T-helper 17 cell (primary cell): ENCODE measurements at places on chromosomes 5 and 9. TPM values are rescaled to one million over a fixed set of nuclear protein-coding genes. Genes with fewer than 3 reads are reported as not detected.

GRCh38 chr5:74409712-74410111 is 230.8 kb downstream of the ENC1 start:
- no peak for DNase-seq

- no peak for DNase-seq
Measured at GRCh38 chr5:151071848-151072629, 8.8 kb downstream of the TNIP1 start.

DNA sequence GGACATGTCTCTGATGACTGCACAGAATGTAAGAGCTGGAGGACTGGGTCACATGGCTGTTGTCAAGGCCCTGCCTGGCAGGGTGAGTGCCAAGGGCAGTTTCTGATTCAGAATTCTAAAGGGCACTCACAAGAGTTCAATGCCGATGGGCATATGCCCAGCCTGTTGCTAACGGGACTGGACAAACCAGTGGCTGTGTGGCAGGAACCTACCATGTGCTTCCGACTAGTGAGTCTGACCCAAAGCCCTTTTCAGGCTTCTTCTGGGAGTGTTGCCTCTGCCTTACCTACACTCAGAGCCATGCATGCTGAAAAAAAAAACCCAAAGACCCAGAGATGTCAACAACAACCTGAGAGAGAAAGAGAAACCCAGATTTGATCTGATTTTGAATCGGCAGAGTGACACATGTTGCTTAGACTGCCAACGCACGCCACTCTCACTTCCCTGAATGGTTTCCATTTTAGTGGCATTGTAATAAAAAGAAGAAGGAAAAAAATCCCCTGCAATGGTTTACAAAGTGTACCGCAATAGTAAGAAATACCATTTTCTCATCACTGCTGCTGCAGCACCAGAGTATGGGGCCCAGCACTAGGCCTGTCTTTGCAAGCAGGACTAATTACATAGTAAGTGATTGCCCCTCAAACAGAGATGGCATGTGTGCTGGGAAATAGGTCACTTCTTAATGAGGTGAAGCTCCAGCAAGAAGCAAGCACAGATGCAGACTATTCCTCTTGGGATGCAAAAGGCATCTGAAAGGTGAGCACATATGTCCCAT is 194.3 kb downstream of the PALM2AKAP2 start:
- DNase-seq, result no peak

GRCh38 chr5:140224658-140225057 is 49.7 kb downstream of the CYSTM1 start:
- no peak for DNase-seq

DNA sequence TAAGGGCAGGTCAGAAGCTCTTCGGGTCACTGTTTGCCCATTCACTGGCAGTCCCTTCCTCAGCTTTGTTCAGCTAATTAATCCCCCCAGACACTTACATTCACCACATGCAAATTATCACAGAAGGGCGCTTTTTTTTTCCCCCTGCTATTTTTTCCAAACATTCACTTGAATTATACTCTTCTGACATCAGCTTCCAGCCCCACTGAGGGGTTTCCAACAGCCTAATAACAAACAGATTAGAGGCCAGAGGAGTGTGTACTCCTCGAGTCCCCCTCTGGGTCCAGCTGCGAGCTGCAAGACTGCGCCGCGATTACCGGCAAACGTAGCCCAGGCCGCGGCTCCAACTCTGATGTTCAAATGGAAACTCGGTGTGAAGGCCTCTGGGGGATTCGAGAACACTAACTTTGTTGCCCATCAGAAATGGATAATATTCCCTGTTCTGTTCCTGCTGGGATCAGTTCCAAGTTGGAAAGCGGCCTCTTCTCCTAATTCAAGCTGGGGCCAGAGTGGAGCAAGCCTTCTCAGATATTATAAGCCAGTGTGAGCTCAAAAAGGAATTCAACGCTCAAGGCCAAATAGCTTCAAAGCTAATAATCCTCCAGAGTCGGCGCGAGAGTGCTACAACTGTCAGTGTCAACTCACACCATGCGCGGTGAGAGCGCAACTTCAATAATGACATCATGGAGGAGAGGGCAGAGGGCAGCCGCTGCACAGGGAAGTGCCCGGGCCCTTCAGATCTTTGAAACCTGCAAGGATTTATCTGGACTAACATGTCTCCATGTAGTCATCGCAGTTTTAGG is 560.8 kb downstream of the BNC2 start:
- DNase-seq, result no peak

DNA sequence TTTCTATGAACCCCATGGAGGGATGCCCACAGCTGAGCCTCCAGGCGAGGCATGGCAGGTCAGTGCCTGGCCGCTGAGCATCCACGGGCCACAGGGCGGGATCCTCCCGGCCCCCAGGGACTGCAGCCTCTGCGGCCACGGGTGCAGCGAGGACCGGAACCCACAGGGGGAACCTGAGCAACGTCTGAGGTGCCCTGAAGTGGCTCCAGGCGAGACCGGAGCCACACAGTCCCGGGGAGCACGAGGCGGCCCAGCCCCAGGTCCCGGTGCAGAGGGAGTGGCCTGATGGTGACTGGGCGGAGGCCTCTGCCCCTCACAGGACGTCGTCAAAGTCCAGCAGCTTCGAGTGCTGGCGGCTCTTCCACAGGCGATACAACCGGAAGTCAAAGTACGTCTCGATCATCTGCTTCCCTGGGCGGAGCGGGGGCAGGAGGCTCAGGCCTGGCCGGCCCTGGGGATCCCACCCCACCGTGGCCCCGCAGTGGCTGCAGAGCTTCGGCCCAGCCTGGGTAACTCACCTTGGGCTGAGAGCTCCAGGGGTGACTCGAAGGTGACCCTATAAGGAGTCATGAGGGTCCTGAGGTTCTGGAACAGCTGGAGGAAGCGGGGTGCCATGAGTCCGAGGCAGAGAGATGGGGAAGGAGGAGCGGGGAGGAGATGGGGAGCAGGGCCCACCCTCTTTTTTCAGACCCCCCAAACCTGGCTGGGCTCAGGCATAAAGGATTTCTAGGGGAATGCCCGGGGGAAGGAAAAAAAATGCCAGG is 8.1 kb upstream of the ENTPD8 start:
- DNase-seq, result no peak

Gene SPINK1
- not detected for total RNA-seq

- no peak for DNase-seq
Measured at GRCh38 chr5:58360794-58361193, 99.1 kb downstream of the PLK2 start.

DNA sequence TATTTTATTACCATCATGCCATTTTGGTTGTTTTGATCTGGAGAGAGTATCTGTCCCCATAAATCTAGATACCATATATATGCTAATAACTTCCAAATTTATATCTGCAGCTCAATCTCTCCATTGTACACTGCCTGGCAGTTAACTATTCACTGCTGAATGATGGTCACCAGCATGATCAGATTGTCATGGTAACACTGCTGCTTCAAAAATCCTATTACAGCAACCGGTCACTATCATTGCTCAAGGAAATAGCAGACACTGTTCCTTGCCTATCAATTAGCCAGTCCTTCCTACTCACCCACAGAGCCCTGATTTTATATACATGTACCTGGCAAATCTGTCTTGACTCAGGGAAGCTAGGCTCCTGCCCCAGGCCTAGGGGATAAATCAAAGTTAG is 11.5 kb downstream of the REEP5 start:
- no peak for DNase-seq

DNA sequence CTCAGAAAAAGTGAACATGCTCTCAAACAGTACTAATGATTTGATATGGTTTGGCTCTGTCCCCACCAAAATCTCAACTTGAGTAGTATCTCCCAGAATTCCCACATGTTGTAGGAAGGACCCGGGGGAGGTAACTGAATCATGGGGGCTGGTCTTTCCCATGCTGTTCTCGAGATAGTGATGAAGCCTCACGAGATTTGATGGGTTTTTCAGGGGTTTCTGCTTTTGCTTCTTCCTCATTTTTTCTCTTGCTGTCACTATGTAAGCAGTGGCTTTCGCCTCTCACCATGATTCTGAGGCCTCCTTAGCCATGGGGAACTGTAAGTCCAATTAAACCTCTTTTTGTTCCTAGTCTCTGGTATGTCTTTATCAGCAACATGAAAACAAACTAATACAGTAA is 401.3 kb downstream of the BNC2 start:
- DNase-seq, result no peak

- DNase-seq, result no peak
Measured at GRCh38 chr9:20526500-20527319, 95.6 kb downstream of the MLLT3 start.

DNA sequence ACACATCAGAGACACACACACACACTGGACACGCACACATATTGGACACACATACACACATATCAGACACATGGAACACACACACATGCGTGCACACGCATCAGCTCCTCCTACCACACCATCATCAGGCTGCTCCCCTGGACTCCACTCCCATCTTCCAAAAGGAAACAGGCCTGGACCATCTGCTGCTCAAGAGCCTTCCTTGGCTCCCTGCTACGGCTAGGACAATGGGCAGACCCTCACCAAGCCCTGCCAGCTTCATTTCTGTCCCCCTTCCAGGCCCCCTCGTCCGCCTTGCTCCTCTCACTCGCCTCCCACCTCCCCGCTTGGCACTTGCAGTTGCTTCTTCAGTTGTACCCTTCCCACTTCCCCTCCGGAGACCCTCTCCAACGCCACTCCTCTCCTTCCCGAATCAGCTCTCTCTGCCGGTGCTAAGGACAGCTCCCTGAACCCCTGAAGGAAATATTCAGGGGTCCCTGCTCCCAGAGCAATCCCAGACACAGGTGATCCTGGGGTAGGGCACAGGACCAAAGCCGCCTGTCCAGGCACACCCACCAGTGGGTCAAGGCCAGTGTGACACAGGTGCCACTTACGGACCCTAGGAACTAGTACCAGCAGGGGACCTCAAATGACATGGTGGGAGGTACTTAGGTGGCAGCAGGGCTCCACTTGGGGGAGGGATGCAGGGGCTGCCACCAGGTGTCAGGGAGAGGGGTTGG is 12.1 kb upstream of the LAMC3 start:
- no peak for DNase-seq

DNA sequence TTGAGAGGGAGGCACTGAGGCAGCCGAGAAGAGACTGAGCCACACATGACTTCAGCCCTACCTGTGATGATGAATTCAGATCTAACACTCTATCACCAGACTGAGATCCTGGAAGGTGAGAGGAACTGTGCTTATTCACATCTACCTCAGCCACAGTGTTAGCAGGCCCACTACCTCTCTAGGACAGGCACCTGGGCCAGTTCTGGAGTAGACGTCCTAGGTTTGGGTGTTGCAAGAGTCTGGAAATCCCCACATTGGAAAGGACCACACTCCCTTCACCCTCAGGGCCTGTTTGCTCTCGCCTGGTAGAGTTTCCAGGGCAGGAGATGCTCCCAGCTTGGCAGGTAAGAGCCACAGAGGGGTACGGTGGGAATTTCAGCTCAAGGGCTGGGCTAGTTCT is 113.8 kb upstream of the CCL21 start:
- DNase-seq, result no peak

DNA sequence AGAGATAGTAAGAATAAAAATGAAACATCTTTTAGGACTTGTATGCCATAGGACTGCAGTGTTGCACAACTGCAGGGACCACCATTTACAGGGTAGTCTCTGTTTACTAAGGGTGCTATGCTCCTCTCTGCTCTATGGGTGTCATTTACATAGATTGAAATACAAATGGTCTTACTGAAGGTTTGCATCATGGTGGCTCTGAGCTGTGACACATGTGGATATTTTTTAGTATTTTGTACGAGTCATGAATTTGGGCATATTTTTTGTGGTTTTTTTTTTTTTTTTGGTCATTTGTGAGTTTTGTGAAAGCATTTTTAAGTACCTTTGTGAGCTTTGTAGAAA is 47.4 kb downstream of the CSNK1G3 start:
- no peak for DNase-seq

Gene ORM2
- total RNA-seq, result not detected

DNA sequence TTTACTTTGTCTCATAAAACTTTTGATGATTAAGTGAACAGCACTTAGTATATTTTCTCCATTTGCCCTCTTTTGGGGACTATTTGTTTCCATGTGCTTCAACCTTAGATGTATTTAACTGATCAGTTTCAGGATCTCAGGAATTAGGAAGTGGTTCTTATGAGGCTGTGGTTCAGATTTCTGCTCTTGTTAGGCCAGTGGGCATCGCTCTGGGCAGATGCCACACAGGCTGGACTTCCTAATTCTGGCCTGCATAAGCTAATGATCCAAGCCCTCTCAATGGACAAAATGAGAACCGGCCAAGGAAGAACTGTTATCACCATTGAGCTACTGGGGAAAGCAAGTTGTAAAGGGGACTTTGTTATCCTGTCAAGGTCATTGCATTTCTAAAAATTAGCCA is 6.9 kb downstream of the ARHGAP26 start:
- DNase-seq, result no peak

Gene SHC3
- total RNA-seq, result not detected

DNA sequence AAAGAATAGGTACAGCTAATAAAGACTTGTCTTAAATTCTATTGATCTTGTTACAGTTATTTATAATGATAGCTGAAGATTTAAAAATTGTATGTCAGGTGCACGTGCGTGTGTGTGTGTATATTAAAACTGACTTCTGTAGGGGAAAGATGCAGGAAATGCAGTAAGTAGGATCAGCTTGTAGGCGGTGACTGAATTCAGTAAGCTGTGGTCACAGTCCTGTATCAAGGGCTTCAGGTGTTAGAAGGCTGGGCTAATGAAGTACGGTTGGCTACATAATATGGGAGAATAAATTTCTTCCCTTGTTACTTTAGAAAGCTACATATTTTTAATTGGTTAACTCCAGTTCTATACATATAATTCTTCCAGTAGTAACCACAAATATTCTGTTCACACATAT is 54.2 kb downstream of the LNPEP start:
- DNase-seq, result no peak

- no peak for DNase-seq
Measured at GRCh38 chr5:24767086-24767485, 122.3 kb upstream of the CDH10 start.

DNA sequence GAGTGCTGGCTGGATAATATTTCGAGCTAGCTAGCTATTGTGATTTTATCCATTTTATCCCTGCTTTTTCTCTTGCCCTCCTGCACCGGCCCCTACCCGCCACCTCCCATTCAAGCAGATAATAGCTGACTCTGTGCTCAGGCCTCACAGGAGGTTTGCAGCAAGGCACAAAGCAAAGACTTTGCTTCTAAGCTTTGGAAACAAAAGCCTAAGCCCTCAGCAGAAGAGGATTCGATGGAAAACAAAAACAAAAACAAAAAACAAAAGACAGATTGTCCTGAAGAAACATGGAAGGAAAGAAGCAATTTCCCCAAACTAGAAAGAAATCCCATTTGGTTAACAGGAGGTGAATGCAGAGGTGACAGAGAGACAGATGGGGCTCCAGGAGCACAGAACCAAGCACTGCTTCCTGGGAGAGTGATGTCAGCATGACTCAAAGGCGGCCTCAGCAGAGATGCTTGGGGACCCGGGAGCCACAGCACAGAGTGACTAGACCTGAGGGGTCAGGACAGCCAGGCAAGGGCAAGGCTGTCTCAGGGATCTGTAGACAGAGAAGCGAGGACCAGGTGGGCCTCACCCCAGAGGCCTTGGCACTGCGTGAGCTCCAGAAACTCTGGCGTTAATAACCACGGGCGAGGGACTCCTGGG is 28.4 kb downstream of the MTX3 start:
- DNase-seq, result no peak

Gene KCTD16
- total RNA-seq, result not detected

Gene ANKRD34B
- not detected for total RNA-seq

Gene MYMK
- total RNA-seq, result not detected
